ENCODE measurements at places on chromosomes 1 and 21.

DNA sequence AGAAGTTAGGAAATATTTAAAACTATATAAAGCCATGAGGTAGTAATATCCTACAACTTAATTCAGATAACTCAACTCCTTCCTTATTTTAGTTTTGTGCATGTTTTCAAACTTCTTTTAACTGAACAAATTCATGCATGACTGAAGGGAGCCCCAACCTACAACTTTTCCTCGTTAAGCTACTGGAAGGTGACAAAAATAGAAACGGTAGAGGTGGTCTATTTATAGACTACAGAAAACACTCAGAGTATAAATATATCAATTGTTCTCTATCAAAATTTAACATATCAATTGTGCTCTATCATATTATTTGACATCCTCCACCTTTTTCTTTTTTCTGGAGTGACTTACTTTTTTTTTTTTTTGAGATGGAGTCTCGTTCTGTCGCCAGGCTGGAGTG, 16.8 kb downstream of the SYNJ1 start:
- DNase-seq = no peak

- DNase-seq = no peak
Measured at GRCh38 chr1:206472454-206472853, 2.2 kb downstream of the IKBKE start.

DNA sequence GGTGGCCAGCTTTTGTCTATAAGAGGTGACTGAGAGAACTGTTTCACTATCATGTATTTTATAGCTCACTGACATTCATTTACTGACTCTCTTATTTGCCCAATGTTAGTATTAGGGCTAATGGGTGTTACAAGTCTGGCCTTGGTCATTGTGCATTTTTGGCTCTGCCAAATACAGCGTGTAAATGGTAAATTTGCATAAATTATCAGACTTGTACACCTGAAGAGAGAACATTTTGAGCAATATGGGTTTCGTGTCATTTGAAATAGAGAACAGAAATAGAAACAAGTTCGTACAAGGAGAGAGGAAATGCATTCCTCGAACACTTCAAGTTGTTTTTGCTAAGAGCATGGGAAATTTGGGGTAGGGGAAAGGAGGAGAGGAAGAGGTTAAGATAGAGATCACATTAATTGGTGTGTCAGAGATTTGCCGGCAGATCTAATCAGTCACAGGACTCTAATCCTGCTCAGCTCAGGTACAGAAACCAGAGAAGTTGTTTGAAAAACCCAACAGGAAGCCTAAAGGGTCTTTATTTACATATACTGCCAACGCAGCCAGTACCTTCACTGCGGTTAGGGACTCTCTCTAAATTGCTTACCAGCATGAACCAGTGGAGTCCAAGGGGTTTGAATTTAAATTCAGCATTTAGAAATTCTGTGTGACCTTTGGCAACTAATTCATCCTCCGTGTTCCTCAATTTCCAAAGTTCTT, 261.5 kb downstream of the GPATCH2 start:
- DNase-seq = no peak

GRCh38 chr1:180267761-180268555, 37.9 kb downstream of the LHX4 start:
- no peak for DNase-seq

DNA sequence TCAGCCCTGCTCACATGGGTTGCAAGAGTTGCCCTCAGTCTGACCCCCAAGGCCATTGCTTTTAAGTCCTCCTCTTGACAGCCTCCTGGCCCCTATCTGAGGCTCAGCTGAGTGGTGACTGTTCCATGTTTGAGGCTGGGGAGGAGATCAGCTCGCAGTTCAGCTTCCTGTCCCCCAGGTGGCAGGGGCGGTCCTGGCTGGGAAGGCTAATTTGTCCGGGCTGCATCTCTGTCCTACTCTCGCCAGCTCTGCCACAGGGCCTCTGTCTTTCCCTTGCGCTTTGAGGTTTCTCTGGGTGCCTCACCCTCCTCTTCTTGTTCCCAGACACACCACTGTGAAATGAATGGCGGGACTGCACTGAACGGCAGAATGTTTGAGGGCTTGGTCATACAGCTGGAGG, 157.3 kb downstream of the KCNJ6 start:
- no peak for DNase-seq

DNA sequence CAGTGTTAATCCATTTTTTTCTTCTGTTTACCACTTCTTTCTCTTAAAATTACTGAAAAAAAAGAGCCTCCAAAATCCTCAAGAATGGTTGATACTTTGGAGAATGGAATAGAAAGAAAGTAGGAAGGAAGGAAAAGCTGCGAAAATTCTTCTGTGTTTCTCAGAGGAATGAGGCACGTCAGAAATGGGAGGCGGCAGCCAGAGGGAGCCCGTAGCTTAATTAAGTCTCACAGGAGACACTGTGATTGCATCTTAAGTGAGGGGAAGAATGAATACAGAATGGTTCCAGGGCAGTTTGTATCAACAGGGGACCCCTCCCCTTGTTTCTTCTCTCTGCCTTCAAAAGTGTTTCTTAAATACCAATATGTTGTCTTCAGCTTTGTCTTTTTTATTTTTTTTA, 1099.5 kb downstream of the PLA2G4A start:
- no peak for DNase-seq

GRCh38 chr1:224635356-224635755, 19.2 kb downstream of the CNIH3 start:
- no peak for DNase-seq

Measured in naive thymus-derived CD8-positive, alpha-beta T cell (primary cell).